ENCODE measurements at places on chromosomes 12 and 14.

GRCh38 chr14:99179946-99180345, 92.1 kb downstream of the BCL11B start:
- no peaks in the 10 kb centered on the region for H3K27me3 ChIP-seq
- no peaks in the 10 kb centered on the region for H3K36me3 ChIP-seq
- no peak overlapping the region for H3K27ac ChIP-seq
- H3K4me1 ChIP-seq = no peaks in the 10 kb centered on the region

GRCh38 chr14:94989946-94990345, 167.4 kb downstream of the DICER1 start:
- H3K4me1 ChIP-seq = no peaks in the 10 kb centered on the region
- H3K27ac ChIP-seq = no peak overlapping the region
- H3K4me3 ChIP-seq = no peak overlapping the region
- no peaks in the 10 kb centered on the region for H3K27me3 ChIP-seq
- no peaks in the 10 kb centered on the region for H3K36me3 ChIP-seq

GRCh38 chr12:34286934-34287333, 264.6 kb downstream of the ALG10 start:
- H3K27ac ChIP-seq = no peak overlapping the region
- H3K27me3 ChIP-seq = no peaks in the 10 kb centered on the region
- no peak overlapping the region for H3K4me3 ChIP-seq
- H3K36me3 ChIP-seq = no peaks in the 10 kb centered on the region
- H3K4me1 ChIP-seq = no peaks in the 10 kb centered on the region
- no peak for DNase-seq

DNA sequence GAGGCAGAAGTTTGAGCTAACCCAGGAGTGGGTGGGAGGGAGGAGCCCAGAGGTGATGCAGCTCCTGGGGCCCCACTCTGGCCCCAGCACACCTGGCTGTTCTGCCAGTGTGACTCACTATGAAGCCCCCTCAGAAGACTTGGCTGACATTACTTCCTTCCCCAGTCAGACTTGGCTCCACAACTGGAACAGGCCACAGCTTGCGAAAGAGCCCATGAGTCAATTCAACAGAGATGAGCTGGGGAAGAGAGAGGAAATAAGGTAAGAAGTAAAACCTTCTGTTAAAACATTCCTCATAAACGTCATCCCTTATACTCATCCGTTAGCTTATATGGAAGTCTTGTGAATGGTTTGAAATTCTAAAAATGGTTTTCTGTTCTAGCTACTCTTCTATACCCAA, 245.9 kb downstream of the ADAMTS20 start:
- H3K27me3 ChIP-seq = no peaks in the 10 kb centered on the region
- no peak overlapping the region for H3K4me3 ChIP-seq
- H3K4me1 ChIP-seq = no peaks in the 10 kb centered on the region
- no peak for DNase-seq
- H3K27ac ChIP-seq = no peak overlapping the region

- no peak overlapping the region for H3K27ac ChIP-seq
- DNase-seq = no peak
- no peak overlapping the region for H3K4me3 ChIP-seq
- H3K27me3 ChIP-seq = no peaks in the 10 kb centered on the region
- H3K36me3 ChIP-seq = no peaks in the 10 kb centered on the region
These were observed 76.9 kb upstream of the ATF1 start for GRCh38 chr12:50686976-50687375.

DNA sequence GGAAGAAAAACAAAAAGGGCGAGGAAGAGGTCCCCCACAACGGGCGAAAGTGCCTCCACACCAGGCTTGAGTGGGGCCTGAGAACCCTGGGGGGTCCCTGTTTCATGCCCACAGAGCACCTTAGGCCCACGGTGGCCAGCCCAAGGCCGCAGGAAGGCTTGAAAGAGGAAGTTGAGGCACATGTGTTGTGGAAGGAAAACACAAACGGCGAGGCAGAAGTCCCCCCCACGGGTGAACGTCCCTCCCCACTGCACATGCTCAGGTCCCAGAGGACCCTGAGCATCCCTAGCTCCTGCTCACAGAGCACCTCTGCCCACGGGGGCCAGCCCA, 371.5 kb downstream of the ALG10 start:
- DNase-seq = no peak
- H3K4me1 ChIP-seq = no peaks in the 10 kb centered on the region
- no peak overlapping the region for H3K27ac ChIP-seq

GRCh38 chr14:103693515-103693914, 21.7 kb downstream of the XRCC3 start:
- no peaks in the 10 kb centered on the region for H3K27me3 ChIP-seq
- no peak overlapping the region for H3K4me3 ChIP-seq
- peak overlapping the region; percentile 35 for H3K27ac ChIP-seq
- peaks cover 16% of the 10 kb centered on the region for H3K4me1 ChIP-seq
- DNase-seq = peak; percentile 86

DNA sequence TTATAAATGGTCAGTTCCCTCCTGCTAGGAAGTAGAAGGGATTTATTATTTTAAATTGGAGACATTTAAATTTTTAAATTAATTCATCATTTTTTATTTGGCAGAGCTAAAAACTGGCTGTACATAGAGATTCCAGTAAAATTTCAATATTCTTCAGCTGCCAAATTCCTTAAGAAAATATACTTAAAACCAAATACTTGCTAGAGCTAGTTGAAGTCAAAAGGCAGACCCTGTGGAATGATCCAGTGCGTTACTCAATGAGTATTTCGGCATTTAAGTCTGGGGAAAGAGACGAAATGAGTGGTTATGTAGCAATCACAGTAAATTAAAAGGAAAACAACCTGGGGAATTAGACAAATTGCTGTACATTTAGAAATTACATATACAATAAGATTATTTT, 1104.7 kb downstream of the SLC6A15 start:
- no peak overlapping the region for H3K27ac ChIP-seq
- no peaks in the 10 kb centered on the region for H3K4me1 ChIP-seq
- H3K36me3 ChIP-seq = no peaks in the 10 kb centered on the region
- H3K4me3 ChIP-seq = no peak overlapping the region
- DNase-seq = no peak

- H3K4me3 ChIP-seq = no peak overlapping the region
- H3K4me1 ChIP-seq = peaks cover 4% of the 10 kb centered on the region
- H3K27me3 ChIP-seq = no peaks in the 10 kb centered on the region
- no peaks in the 10 kb centered on the region for H3K36me3 ChIP-seq
These were observed 64.9 kb downstream of the DDX51 start for GRCh38 chr12:132079200-132079599.

GRCh38 chr14:37087520-37087919, 84.9 kb downstream of the SLC25A21 start:
- H3K4me3 ChIP-seq = no peak overlapping the region
- no peaks in the 10 kb centered on the region for H3K4me1 ChIP-seq
- no peaks in the 10 kb centered on the region for H3K27me3 ChIP-seq
- no peak for DNase-seq
- no peaks in the 10 kb centered on the region for H3K36me3 ChIP-seq
- H3K27ac ChIP-seq = no peak overlapping the region

DNA sequence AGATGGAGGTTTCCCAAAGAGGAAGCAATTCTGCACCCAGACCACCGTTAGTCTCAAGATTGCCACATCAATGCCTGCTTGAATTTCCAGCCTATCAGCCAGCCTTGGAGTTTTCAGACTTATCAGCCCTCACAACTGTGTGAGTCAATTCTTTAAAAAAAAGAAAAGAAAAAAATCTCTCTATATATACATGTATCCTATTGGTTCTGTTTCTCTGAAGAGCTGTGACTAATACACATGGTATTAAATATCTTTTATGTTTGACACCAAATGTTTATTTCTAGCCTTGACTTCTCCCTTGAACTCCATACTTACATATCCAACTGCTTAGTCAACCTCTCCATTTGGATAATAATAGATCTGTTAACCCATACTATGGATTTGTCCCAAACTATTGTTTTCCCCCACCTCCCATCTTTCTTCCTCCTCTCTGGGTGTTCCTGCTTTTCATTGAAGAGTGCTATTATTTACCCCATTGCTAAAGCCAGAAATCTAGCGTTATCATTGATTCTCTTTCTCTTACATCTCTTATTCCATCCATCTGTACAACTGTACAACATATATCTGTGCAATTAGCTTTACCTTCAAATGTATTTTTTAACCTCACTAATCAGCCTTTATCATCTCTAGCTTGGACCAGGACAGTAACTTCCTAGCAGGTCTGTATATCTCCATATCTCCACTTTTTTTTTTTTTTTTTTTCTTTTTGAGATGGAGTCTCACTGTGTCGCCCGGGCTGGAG, 22.7 kb upstream of the EID3 start:
- H3K27ac ChIP-seq = no peak overlapping the region
- H3K4me3 ChIP-seq = no peak overlapping the region
- no peaks in the 10 kb centered on the region for H3K27me3 ChIP-seq
- no peak for DNase-seq
- H3K4me1 ChIP-seq = no peaks in the 10 kb centered on the region
- no peaks in the 10 kb centered on the region for H3K36me3 ChIP-seq

DNA sequence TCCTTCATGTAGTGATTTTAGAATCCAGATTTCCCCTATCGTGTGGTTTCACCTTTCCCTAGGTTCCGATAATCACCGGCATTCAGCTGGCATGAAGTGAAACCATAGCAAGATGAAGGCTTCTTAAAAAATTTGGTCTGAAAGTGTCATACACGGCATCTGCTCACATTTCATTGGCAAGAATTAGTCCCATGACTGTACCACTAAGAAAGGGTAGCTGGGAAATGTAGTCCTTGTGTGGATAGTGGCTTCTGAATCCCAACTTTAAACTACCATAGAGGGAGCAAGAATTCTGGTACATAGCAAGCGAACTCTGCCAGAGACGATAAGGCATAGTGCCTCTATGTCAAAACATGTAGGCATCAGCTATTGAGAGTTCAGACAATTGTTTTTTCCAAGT, 360.1 kb upstream of the TBX3 start:
- no peak for DNase-seq
- H3K27me3 ChIP-seq = no peaks in the 10 kb centered on the region
- H3K4me3 ChIP-seq = no peak overlapping the region
- H3K27ac ChIP-seq = no peak overlapping the region
- no peaks in the 10 kb centered on the region for H3K36me3 ChIP-seq
- H3K4me1 ChIP-seq = no peaks in the 10 kb centered on the region

DNA sequence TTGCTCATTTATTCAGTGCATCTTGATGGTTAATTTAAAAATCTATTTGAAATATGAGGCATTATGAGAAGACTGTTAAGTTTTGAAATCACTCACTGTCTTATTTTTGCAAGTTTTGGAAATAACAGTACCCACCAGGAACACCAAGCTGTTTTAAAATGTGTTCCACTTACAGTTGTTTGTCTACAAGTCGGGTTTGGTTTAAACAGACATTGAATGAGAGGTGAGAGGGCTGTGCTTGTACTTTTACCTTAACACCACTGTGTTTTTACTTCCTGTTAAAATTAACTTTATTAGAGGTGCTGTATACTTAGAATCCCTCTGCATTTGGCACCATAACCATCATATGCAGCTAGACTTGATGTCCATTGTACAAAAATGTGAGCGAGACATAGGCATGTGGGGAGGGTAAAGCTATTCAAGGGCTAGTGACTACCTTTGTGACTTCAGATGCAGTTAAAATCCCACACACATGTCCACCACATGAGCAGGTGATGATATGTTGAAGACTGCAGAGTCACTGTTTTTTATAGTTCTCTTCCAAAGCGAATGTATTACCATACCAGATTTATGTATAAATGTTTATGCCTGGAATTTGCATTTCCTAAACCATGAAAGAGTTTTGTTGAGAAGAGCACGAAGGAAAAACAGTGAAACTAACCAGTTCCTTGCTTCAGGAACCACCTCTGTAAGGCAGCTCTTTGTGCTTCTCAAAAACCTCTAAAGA, 12.9 kb downstream of the ELK3 start:
- H3K27ac ChIP-seq = no peak overlapping the region
- H3K27me3 ChIP-seq = no peaks in the 10 kb centered on the region
- H3K4me1 ChIP-seq = no peaks in the 10 kb centered on the region
- no peaks in the 10 kb centered on the region for H3K36me3 ChIP-seq

GRCh38 chr14:85058150-85058549, 471.8 kb upstream of the FLRT2 start:
- H3K36me3 ChIP-seq = no peaks in the 10 kb centered on the region
- no peak overlapping the region for H3K4me3 ChIP-seq
- no peaks in the 10 kb centered on the region for H3K4me1 ChIP-seq
- DNase-seq = no peak
- no peak overlapping the region for H3K27ac ChIP-seq

DNA sequence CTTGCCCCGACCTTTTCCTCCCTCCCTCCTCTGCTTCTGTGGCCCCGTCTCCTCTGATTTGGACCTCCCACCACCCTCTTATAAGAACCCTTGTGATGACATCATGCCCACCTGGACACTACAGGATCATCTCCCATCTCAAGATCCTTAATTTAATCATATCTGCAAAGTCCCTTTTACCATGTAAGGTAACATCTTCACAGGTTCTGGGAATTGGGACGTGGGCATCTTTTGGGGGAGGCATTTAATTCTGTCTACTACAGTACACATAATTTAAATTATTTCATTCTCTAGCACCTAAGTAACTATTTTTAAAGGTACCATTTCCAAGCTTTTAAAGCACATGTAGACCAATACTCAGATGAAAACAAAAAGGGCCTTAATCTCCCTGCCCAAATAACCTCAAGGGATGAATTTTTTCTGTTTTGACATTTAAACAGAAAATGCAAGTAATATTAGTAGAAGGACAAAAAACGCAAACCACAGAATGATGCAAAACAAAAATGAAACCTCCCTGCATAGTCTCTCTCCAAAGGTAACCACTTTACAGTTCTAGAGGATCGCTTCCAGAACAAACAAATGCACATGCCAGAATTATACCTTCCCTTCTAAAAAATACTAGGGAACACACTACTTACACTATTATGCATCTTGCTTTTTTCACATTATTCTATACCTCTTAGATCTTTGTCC, 222.1 kb downstream of the AACS start:
- no peak overlapping the region for H3K4me3 ChIP-seq
- H3K36me3 ChIP-seq = no peaks in the 10 kb centered on the region
- no peaks in the 10 kb centered on the region for H3K27me3 ChIP-seq
- H3K4me1 ChIP-seq = no peaks in the 10 kb centered on the region
- DNase-seq = no peak

- no peaks in the 10 kb centered on the region for H3K27me3 ChIP-seq
- no peaks in the 10 kb centered on the region for H3K4me1 ChIP-seq
- no peaks in the 10 kb centered on the region for H3K36me3 ChIP-seq
- no peak for DNase-seq
- no peak overlapping the region for H3K4me3 ChIP-seq
These were observed 33.5 kb downstream of the CLEC1A start for GRCh38 chr12:10065241-10065640.

GRCh38 chr14:106826833-106827369, 1300.5 kb downstream of the TMEM121 start:
- DNase-seq = no peak
- no peaks in the 10 kb centered on the region for H3K4me1 ChIP-seq
- H3K36me3 ChIP-seq = no peaks in the 10 kb centered on the region
- no peak overlapping the region for H3K4me3 ChIP-seq
- no peak overlapping the region for H3K27ac ChIP-seq

DNA sequence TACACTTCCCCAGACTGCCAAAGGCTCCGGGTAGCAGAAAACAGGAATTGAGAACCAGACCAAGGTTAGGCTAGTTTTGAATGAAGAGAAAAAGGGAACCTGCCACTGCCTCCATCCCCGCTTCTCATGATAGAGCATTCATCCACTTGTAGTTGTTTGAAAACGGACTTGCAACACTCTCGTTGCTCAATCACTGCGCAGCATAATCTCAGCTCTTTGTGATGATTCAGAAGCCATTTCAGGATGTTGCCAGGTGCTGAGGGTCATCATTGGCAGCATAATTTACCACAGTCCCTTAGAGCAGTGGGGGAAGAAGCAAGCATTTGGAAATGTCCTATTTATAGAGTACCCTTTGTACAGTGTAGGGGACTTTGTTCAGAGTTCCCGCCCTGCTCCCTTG, 25.6 kb downstream of the KCNK13 start:
- no peak overlapping the region for H3K27ac ChIP-seq
- H3K4me3 ChIP-seq = no peak overlapping the region
- no peaks in the 10 kb centered on the region for H3K4me1 ChIP-seq
- DNase-seq = no peak
- H3K27me3 ChIP-seq = no peaks in the 10 kb centered on the region

Measured in breast epithelium (tissue), 4 donors.